Heart right ventricle (tissue), 16 donors: ENCODE measurements at places on chromosomes 5 and 9. TPM values are rescaled to one million over a fixed set of nuclear protein-coding genes. Genes with fewer than 3 reads are reported as not detected.
A peak's percentile ranks its signal among the peaks of the same experiment; 100 is the strongest.

Gene TXNDC15
- 65.1 TPM for total RNA-seq

Gene PAEP
- not detected for total RNA-seq

Gene SPATA31D4
- not detected for total RNA-seq

Gene ZNF367
- 3.6 TPM for total RNA-seq

DNA sequence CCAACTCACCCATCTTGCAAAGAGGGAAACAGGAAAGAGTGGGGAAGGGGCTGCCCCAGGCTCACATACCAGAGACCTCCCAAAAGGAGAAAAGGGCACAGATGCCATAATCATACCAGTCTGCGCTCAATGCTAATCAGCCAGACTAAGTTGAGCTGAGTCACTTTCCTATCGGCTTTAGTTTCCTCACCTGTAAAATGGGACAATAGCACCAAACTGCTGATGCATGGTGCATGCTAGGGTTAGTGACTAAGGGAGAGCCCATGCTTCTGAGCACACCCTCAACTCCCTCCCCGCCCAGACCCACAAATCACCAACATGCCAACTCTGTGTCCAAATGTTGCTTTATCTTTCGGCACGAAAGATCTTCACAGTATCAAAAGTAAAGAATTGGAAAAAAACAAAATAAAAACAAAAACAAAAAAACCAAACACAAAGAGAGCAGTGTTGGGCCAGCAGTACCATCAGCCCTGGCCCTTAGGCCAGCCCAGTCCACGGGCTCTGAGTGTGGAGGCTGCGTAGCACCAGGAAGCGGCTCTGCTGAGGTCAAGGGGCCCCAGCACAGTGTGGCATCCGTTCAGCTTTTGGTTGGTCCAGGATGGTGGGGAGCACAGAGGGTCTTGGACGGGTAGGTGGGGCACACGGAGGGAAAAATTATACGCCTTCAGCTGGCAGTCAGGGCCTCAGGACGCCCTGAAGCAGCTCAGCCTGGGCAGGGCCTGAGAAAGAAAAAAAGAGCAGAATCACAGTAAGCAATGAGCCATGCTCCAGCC is 2.9 kb upstream of the DDX41 start:
- H3K4me3 ChIP-seq = no peak overlapping the region
- no peaks in the 10 kb centered on the region for H3K27me3 ChIP-seq
- DNase-seq = no peak
- peaks cover 66% of the 10 kb centered on the region for H3K36me3 ChIP-seq
- H3K4me1 ChIP-seq = peaks cover 26% of the 10 kb centered on the region

DNA sequence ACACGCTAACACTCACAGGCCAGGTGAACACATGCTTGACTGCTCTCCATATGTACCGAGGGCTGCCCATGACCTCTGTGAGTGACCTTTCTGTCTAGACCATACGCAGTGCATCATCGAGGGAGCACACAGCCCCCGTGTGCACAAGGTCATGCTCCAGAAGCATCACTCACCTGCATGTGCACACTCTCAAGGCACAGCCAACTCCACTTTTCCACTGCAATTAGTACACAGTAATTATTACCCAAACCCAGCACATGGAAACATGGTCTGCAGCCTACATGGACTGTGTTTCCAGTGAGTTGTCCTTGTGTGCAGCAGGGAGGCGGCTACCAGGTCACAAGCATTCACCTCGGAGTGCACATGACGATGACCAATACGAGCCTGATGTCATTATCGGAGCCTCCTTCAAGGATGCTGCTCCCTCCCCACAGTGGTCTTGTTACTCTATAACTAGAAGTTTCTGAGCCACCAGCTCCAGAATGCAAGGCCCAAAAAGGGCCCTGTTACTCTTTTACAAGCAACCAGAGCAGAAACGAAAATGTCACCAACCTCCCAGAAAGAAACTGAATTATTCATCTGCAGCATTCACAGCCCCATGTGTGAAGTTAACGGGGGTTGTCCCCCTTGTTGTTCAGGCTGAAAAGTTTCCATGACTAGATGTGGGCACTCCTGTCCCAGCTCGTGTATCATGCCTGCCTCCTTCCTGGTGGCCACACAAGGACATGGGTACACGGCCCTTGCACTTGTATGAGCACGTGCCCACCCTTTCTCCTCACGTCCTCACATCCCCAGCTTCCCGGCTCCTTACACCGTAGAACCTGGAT is 31.2 kb downstream of the SEMA4D start:
- H3K27me3 ChIP-seq = no peaks in the 10 kb centered on the region
- H3K4me3 ChIP-seq = no peak overlapping the region
- peak overlapping the region; percentile 88 for H3K27ac ChIP-seq
